ENCODE measurements at places on chromosomes 6 and 20.

- DNase-seq, result no peak
Measured at GRCh38 chr20:34736106-34736735, 32.1 kb downstream of the TP53INP2 start.

- no peak for DNase-seq
Measured at GRCh38 chr20:46350986-46351267, 42.6 kb upstream of the CDH22 start.

- no peak for DNase-seq
Measured at GRCh38 chr20:63611646-63612045, 15.3 kb downstream of the GMEB2 start.

- DNase-seq, result no peak
Measured at GRCh38 chr6:87583822-87584221, 6.0 kb downstream of the RARS2 start.

- no peak for DNase-seq
Measured at GRCh38 chr6:38968702-38969149, 79.9 kb upstream of the GLP1R start.

DNA sequence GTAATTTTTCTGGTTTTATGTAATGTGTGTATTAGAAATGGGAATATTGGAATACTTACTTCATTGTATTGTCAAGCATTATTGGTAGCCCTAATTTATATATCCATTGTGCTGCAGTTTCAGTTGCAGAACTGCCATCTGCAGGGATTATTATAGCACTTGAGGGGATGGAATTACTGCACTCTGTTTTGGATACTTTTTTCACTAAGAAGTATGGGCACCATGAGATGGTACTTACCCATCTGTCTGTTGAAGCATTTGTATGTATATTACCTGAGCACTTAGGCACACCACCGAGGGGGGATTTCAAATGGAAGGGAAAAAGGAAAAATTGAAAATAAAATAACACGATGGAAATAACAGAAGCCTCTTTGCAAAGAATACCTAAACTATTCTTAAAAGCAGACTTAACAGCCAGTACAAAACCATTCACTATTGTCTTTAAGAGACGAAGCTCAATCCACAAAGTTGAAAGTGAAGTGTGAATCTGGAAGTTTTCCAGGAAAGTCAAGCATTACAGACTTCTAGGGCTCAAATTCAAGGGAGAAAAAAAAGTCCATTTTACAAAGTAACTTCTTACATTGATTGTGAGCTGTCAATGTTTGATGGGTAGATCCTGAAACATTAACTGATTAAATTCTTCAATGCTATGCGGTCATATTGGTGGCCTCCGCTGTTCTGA is 318.7 kb downstream of the SOX4 start:
- no peak for DNase-seq

GRCh38 chr6:42618686-42619085 is 54.9 kb downstream of the UBR2 start:
- no peak for DNase-seq

- peak; percentile 24 for DNase-seq
Measured at GRCh38 chr6:53347921-53348370, 804 bp downstream of the ELOVL5 start.

- no peak for DNase-seq
Measured at GRCh38 chr6:156852147-156852857, 75.1 kb downstream of the ARID1B start.

- no peak for DNase-seq
Measured at GRCh38 chr6:126661646-126662045, 321.7 kb downstream of the CENPW start.

- no peak for DNase-seq
Measured at GRCh38 chr6:146153040-146153758, 124.3 kb downstream of the GRM1 start.

DNA sequence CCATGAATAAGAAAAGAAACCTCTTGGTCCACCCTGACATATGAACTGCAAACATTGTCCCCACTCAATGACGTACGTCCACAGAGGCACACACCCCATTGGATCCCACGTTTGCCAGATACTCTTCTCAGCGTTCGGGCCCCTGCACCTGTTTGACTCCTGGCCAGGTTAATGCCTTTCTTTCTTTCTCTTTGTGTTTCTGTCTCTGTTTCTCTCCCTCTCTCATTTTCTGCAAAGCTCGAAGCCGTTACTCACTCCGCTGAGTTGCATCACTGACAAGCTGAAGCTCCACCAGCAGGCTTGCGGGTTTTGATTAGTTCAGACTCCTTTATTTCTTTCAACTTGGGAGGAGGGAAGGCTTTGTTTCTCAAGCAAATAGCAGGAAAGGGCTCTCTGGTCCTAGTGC is 135.5 kb upstream of the SUPT3H start:
- DNase-seq, result no peak

DNA sequence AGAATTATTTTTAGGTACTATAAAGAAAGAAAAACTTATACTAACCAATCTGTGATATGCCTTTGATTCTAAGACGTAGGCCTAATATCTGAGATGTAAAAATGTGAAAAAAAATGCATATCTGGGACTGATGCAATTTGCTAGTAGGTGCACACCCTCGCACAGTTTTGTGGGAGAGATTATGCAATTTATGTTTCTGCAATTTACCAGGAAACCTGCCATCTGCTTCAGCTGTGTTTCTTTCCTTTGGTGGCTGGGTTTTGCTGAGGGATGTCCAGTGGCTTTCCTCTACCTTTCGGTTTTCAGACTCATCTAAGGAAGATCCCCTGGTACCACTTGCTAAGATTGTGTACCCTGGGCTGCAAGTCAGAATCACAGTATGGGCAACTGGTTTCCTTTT is 186.9 kb downstream of the ZFP64 start:
- DNase-seq, result no peak

DNA sequence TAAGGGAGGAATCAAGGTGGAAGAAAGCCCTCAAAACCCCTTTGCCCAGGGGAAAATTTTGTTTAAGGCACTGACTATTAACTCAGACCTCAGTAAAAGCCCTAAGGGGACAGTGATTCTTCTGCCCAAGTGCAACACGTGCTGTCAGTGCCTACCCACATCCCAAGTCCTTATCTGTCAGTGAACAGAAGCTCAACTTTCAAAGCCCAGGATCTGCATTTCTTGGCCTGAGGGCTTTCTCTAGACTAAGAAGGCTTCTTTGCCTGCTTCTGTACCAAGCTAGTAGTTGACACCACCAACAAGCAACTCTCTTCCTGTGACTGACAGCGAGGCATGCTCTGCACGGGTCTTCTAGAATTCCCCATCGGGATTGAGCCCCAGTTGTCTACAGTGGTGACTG is 416.0 kb upstream of the SPTLC3 start:
- no peak for DNase-seq

DNA sequence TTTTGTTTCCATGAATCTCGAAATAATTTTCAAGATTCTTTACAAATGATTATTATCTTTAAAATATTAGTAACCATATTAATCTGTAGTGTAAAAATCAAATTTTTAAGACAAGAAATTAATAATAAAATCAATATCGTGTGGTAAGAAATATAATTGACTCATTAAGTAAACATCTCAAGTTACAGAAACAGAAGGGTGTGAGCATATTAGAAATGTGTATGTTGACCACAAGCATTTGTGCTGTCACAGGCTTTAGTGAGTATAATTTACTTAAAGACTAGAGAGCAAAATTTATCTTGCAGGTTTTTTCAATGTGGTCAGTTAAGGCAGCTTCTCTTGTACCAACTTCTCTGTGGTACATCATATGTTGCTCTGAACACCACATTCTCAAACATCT is 566.5 kb upstream of the IRAK1BP1 start:
- no peak for DNase-seq

DNA sequence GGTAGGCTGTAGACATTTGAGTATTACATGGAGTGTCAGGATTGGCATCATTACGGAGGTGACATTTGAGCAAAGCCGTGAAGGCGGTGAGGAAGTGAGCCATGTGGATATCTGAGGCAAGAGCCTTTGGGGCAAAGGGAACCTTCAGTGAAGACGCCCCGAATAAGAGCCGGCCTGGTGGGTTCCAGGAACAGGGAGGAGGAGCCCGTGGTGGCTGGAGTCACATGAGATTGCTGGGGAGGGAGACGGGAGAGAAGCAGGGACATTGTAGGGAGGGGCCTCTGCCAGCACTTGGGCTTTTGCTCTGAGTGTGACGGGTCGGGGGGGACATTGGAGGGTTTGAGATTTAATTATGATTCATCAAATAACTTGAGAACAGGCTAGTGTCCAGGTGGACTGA is 78.3 kb downstream of the PHACTR3 start:
- no peak for DNase-seq

GRCh38 chr6:53282234-53282633 is 66.5 kb downstream of the ELOVL5 start:
- DNase-seq, result no peak

DNA sequence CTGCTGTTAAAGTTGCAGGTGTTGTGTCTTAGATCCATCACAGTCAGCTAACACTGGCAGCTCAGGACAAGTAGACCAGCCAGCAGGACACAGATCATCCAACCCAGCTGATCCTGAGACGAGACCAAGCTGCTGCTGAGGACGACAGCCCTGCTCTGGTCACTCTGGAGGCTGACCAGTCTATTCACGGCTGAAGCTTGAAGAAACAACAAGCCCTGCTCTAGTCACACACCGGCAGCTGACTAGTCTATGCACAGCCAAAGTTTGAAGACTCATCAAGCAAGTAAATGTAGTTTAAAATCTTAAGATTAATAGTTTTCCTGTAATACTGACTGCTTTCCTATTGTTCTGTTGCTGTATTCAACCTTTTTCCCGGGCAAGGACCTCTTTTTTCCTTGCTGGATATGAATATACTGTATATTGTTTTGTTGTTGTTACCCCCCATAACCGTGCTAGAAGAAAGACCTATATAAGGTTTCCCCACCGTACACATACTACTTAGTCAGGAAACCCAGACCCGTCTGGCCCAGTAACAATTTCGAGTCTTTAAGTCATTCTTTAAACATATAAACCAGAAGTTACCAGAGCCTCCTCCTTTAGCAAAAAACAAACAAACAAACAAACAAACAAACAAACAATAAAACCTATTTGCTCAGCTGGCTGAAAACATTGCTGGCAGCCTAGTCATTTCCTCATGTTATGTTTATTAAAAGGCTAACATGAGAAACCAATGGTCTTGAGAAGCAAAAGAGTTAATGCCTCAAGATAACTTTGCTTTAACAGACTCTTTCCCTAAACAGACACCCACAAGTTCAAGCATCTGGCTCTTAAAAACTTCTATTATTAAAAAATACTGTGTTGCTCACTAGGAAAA is 16.7 kb upstream of the GSTA3 start:
- DNase-seq, result no peak

- no peak for DNase-seq
Measured at GRCh38 chr20:63162206-63162795, 53.6 kb downstream of the YTHDF1 start.

- DNase-seq, result no peak
Measured at GRCh38 chr6:126657561-126658175, 317.8 kb downstream of the CENPW start.

DNA sequence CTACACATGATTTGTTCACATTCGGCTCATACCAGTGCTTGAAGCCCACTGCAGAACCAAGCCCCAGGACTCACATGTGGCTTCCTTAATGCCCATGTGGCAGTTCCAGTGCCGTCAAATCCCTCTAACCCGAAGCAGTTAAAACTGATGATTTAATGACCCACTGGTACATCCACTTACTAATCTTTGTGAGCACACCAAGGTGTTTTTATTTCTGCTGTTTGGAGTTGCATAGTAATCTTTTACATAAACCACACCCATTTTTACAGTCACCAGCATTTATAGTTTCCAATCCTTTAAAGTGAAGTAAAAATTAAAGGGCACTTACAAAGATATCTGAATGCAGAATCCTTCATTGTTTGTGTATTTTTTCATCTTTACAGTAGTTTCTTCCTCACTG is 232.0 kb downstream of the ANKRD60 start:
- DNase-seq, result no peak

DNA sequence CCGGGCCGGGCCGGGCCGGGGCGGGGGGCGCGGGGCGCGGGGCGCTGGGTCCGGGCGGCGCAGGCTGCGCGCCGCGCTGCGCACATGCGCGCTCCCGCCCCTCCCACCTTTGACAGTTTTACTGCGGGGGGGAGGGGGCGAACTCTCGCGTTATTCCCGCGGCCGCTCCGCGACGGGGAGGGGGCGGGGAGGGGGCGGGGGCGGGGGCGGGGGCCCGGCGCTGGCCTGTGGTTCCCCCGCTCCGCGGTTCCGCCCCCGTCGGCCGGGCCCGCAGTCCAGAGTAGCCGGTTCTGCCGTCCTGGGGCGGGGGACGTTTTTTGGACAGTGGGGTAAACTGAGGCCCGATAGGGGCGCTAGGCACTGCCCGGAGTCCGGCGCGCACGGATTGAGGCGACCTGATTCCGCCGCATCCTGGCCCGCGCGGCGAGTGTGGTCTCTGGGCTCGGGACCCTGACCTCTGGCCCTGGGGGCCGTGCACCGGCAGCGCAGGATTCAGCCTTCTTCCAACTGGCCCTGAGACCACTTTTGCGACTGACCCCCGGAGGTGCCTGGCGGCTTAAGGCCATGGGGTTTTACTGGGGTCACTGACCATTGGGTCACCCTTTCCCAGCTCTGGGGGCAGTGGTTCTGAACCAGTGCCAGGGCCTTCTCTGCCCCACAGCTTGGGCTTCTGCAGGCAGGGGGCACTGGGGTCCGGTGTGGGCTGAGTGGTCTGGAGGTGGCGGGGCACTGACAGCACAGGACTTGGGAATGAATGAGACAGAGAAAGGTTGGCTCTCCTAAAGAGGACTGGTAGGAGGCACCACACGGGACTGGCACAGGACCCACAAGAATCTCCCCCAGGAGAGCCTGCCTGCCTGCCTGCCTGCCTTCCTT is at the start of gene ZNF512B:
Gene ZNF512B (minus strand): TSS at position 93 of the 876 bp plus-strand sequence. CDS start 1,980 bp downstream, outside the sequence.
- DNase-seq, result peak; percentile 68

DNA sequence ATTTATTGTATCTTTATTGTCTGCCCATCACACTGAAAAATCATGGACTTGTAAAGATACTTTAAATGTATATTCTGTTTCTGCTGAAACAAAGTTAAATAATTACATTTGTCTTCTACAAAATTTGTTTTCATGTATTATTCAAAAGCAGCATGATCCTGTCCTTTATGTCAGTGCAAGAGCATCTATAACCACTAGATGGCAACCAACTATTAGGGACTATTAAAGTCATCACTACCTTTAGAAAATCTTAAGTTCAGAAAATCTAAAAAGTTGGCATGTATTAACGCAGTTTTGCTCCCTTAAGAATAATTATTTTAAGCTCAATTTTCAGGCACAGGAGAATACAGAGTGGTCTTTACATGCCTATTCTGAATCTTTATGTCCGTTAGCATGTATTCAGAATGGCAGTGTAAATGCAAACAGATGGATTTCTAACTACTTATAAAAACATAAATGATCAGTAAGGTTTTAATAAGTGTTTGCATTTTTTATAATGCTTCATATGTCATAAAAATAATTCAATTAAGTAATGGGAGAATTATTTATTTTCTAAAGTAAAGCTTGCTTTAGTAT is 17.8 kb downstream of the TMEM30A start:
- no peak for DNase-seq

DNA sequence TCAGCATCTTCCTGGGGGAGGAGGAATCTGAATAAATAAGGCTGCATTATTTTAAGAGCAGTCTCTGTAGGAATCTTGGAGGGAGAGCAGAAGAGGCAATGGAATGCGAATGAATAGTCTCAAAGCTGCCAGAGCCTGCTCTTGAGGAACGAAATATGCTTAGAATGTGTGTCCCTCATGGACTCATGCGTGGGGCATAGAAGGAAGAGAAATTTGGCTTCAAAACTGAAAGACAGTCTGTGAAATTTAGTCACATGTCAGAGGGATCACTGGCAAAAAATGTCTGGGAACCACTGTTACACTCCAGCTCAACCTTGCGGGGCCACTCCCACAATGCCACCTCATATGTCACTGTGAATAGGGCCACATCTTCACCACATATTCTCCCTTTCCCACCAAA is 95.5 kb downstream of the GJA10 start:
- DNase-seq, result no peak

- no peak for DNase-seq
Measured at GRCh38 chr20:12825226-12825595, 183.6 kb upstream of the SPTLC3 start.

Measured in substantia nigra (tissue), 51 donors.